ENCODE measurements at places on chromosomes 1 and 21.

- DNase-seq: peak; percentile 18
Measured at GRCh38 chr1:225847610-225848009, 34.6 kb downstream of the TMEM63A start.

- DNase-seq: no peak
Measured at GRCh38 chr1:213539464-213539863, 448.3 kb upstream of the PROX1 start.

GRCh38 chr1:87250336-87250735, 78.3 kb upstream of the LMO4 start:
- no peak for DNase-seq

DNA sequence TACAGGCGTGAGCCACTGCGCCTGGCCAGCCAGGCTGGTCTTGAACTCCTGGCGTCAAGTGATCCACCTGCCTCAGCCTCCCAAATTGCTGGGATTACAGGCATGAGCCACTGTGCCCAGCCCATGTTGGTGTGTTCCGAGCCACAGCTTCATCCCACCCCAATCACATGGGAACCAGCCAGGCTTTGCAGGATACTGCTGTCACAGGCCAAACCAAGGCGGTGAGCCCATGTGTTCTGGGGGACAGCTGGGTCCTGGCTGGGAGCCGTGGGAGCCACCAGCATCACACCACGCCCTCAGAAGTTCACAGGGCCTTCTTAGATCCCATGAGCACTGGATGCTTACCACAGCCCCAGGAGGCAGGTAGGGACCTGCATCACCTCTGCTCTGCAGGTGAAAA, 56.9 kb downstream of the DHRS3 start:
- DNase-seq: no peak

- DNase-seq: no peak
Measured at GRCh38 chr1:157515141-157515540, 37.2 kb downstream of the FCRL5 start.

Measured in kidney tubule cell (primary cell).